ENCODE measurements at places on chromosomes 16 and 17.

DNA sequence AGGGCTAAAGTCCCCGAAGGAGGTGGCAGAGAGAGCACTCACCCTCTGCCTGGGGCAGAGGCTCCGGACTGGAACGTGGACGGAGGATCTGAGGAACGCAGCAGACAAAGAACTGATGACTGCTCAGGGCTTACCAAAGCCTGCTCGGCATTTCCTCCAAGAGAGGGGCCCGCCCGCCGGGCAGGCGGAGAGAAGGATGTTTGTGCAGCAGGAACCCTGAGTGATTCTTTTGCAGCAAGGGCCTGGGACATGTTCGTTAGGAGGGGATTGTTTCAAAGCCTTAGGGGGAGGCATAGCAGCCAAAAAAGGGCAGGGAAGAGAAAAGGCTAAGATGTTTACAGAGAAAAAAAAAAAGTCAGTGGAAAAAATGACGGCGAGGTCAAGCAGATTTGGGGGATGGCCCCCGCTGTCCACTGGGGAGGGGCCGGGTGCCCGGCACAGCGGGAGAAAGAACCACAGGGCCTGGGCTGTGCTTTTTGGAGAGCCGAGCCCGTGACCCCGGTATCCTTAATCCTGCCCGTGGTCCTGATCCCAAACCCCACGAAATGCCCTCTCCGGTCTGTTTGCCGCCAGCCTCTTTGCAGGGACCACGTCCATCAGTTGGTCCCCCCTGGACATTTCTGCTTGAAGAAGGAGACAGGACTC is 129.3 kb downstream of the NTN1 start:
- no peak for DNase-seq

DNA sequence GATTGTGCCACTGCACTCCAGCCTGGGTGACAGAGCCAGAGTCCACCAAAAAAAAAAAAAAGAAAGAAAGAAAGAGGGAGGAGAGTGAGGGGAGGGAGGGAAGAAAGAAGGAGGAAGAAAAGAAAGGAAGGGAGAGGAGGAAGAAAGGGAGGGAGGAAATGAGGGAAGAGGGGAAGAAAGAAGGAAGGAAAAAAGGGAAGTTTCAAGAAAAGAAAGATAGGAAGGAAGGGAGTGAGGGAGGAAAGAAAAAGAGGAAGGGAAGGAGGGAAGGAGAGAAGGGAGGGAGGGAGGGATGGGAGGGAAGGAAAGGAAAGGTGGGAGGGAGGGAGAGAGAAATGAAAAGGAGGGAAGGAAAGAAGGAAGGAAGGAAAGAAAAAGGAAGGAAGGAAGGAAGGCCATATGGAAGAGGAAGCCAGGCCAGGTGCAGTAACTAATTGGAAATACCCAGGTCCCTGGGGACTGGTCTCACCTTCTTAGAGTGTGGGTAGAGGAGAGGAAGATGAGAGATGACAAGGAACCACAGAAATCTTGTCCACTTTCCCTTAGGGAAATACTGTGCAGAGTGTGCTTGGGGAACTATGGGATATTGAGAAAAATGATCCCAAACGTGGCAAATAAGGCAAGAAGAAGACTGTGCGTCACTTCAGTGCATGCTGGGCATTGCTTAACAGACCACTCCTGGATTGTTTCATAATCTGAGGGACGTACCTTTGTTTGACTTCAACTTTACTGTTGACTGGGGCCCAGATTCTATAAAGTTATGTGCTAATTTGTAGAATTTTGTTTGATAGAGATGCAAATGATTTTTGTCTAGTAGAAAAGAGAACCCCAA is 15.1 kb upstream of the CSNK2A2 start:
- DNase-seq, result no peak

DNA sequence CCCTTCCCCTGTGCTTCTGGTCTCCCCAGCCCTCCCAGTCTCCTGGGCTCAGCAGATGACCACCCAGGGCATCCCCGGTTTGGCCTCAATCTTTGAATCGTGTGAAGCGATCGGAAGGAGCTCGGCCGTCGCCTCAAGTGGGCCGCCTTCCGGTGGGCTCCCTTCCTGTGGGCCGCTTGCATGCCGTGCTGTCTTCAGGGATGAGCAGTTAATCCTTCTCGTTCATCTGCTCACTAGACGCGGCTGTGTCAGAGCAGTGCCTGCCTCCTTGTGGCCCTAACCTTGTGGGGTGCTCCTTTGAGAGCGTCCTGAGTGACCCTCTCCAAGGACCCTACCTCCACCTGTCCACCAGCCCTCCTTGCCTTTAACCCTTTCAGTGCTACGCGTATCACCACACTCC is 40.4 kb downstream of the BAIAP2 start:
- no peak for DNase-seq

GRCh38 chr16:1026784-1027500 is 45.4 kb downstream of the SOX8 start:
- DNase-seq, result no peak

DNA sequence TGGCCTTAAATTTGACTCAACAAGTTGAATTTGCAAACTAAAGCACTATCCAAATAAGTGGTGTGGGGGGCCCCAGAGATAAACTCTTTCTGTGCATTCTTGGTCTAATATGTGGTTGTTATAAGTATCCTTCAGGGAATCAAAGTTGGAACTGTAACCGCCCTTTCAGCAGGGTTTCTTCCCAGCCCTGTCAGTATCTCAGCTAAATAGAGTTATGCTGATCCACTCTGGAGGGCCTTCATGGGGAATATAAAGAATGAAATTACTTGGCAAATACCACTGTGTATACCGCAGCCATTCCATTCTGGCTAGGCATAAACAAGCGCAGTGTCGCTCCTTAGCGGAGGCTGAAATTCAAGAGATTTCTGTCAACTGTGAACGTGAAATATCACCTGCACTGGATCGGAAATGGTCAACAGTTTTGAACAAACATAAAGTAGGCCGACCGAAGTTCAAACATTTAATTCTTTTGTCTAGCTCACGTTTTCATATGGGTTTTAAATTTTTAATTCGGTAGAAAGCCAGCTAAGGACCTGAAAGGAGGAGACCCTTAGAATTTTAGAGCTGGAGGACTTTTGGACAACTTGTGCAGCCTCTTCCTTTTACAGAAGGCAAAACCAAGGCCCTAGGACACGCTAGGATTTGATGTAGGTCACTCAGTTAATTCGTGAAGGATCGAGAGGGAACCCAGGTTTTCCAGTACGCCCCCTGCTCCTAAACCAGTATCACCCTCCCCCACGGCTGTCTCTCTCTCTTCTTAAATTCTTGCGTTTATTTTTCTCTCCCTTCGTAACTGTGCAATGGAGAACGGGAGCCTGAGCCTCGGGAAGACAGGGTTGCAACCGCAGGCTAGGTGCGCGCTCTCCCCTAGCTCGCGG is 74.7 kb downstream of the CHD9 start:
- peak; percentile 29 for DNase-seq
